NCI-H1417 (cell line): ENCODE measurements at places on chromosomes 3 and 15.

GRCh38 chr3:66518126-66518525 lies 17.3 kb upstream of the LRIG1 start:
- DNase-seq, result no peak

DNA sequence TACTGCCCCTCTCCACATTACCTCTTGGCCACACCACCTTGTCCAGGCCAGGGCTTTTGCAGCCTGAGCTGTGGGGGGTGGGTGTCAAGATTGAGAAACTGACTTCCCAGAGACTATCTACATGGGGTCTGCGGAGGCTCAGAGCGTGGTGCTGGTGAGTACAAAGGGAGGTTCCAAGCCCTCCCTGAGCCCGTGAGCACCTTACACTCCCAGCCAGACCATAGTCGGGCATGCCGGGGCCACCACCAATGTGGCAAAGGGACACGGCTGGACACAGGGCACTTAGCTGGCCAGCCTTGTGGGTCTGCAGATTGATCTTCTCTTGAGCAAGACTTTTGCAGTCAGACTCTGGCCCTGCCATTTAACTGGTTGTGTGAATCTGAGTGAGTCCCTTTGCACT lies 74.1 kb upstream of the GATA2 start:
- no peak for DNase-seq

- peak; percentile 32 for DNase-seq
These were observed 36.3 kb upstream of the GNB5 start for GRCh38 chr15:52227456-52227855.

- DNase-seq, result no peak
These were observed 232.4 kb downstream of the RBMS3 start for GRCh38 chr3:29513236-29513635.

DNA sequence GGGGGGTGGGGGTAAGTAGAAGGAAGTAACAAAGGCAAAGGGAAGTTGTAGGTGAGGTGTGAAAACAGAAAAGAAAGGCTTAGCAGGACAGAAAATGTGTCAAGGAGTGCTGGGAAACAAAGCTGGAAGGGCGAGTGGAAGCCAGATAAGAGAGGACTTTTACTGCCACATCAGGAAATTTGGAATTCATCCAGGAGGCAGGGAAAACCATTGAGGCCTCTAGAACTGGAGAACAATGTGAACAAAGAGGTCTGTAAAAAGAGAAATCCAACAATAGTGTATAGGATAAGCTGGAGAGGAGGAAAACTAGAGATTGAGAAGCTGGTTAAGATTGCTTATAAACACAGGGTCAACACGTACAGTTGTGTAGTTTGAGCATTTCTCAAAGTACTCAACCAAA lies 116.6 kb downstream of the NTRK3 start:
- DNase-seq, result no peak

DNA sequence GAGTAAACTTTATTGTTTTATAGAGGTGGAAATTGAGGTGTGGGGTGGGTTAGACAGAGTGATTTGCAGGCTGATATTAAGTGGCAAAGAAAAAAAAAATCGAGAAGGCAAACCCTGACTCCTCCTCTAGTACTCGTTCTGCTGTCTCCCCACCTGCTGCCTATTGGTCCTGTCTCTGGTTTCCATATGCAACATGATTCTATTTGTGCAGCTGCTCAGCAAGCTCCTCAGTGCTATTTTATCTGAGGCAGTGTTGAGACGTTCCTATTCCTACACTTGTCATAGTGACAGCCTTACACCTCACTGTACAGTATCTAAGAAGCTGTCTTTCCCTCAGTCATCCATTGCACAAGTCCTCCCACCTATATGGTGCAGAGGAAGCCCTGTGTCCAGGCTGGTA lies 45.1 kb downstream of the RSL24D1 start:
- peak; percentile 1 for DNase-seq

- DNase-seq, result no peak
These were observed 45.9 kb downstream of the TMEM45A start for GRCh38 chr3:100538339-100538706.

DNA sequence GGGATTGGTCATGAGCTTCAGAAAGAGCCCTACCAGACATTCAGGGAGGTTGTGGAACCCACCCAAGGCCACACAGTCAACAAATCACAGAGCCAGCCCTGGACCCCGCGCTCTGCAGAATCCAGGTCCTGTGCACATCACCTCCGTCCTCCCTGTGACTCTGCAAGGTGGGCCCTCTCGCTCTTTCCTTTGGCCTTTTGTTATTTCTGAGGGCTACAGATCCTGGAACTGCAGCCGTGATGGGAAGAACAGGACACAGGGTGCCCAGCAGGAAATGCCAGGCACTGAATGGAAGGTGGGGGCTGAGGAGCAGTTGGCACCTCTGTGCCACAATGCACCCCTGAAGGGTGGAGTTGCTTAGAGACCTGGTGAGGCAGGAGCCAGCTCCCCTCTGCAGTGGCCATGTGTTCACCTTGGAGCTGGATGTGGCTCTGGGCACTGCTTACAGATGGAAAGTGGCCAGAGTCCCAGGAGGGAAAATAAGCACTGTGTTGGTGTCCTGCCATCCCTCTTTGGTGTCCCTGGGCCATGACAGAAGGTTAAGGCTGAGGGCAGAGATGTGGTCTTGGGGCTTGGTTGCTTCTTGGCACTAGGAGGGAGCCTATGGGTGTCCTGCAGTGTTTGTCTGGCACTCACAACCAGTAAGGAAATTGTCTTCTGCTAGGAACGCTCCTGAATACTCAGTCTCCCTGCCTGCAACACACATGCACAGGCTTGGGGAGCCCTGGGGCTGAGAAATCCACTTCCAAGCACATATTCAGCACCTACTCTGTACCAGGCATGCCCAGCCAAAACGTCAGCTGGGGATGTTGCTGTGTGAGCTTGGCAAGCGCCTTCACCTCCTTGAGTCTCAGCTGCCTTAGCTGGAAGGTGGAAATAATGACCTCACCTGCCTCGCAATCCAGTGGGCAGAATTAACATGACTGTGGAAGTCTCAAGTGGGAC lies 98.0 kb upstream of the SLC6A6 start:
- no peak for DNase-seq

DNA sequence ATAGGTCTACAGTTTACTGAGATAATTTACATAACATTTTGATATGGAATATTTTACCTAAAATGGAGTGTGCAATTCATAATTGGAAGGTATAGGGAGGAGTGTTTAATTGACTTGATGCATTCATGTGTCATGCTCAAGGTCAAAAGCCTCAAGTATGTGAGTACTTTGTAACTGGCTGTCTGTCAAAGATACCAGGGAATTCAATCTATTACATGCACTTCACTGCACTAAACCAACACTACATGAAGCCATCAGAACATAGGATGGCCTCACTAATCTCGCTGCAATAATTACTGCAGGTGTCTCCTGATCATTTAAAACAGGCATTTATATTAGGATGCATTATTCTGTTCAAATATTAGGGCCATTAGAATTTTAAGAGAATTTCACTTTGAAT lies 367.2 kb downstream of the CNTN4 start:
- peak; percentile 11 for DNase-seq

DNA sequence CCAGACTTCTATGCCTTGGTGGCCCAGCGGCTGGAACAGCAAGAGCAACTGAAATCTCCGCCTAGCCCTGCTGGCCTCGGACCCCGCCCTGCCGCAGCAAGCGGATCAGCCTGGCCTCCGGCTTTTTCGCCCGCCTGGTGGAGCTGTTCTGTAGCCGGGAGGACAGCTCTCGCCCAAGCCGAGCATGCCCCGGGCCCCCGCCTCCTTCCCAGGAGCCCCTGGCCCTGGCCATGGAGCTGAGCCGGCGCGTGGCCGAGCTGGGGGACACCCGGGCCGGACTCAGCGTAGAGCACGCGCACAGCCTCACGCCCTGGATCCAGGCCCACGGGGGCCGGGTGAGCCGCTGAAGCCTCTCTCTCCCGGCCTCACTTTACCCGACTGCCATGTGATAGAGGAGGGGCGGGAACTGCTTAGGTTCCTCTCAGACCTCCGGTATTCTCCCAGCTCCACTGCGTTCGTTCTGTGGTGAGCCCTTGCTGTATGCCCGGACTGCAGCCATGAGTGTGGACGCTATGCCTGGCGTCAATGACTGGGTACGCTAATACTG lies 24.1 kb upstream of the MRPL3 start:
- no peak for DNase-seq

GRCh38 chr3:42705058-42705767 lies 2.6 kb upstream of the HHATL start:
- no peak for DNase-seq

GRCh38 chr15:29570121-29570947 lies 251.9 kb downstream of the TJP1 start:
- peak; percentile 78 for DNase-seq

DNA sequence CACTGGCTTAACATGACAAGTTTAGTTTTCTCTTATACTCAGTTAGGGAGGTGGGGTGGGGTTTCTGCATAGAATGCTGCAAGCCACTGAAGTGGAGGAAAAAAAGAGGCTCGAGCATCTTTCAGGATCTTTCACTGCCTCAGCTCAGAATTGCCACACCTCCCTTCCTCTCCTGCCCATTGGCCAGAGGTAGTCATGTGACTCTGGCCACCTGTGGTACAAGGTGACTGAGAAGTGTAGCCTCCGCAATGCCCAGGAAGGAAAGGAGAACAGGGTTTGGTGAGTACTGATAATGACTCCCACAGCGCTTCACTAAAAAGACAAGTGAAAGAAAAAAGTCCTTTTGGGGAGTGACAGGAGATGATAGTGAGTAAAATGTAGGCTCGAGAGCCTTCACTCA lies 124.3 kb upstream of the TRIM42 start:
- DNase-seq, result no peak

- DNase-seq, result no peak
These were observed 6.0 kb downstream of the ADCY5 start for GRCh38 chr3:123442908-123443307.

DNA sequence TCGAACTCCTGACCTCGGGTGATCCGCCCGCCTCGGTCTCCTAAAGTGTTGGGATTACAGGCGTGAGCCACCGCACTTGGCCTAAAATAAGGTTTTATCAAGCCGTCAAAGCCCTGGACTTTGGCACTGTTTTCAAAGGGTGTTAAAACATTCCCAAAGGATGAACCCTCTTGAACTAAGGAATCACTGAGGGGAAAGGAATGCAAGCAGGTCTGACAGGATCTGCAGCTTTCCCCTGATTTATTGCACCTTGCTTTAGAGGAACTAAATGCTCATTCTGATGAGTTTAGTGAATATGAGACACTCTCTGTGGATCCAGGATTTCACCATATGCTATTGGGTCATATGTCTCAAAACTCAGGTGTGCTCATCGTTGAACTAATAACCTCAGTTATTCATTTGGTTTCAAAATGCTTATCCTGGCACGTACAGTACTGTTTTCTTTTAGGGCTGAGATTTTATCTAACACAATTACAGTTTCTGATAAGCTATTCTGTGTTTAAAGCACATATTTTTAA lies 63.0 kb upstream of the TSC22D2 start:
- DNase-seq, result no peak

DNA sequence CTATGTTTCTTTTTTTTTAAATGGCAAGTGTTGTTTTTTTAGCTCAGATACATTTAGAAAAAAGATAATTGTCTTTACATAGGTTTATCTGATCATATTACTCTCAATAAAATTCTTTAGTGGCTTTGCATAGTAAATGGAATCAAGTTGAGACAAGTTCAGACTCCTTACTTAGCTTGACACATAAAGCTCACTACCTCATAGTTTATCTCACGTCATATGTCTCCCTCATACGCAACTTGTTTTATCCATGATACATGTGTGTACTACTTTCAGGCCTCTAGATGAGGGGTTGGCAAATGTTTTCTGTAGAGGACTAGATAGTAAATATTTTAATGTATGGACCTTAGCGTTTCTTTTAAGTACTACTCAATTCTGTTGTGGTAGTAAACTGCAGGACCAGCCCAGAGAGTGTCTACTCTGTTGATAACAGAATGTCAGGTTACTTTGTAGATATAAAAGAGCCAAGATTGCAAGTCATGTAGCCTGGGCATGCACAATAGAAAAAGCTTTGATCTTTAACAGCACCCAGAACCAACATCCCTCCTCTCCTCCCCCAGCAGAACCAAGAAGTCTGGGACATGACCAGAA lies 28.2 kb upstream of the MGA start:
- DNase-seq, result no peak

DNA sequence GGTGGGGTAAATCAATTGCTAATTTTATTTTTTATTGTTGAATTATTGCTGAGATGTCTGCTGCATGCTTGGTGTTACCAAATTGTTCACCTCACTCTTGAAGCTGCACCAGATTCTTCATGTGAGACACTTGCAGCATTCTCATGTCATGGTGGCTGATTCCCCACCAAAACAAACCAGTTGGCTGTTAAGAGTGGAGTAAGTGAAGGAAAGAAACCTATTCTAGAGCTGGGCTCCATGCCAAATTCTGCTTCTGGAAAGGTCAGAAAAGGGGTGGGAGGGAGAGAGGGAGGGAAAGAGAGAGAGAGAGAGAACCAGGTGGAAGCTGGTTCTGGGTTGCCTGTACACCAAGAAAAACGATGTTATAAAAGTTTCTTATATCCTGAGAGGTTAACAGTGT lies 317.5 kb upstream of the THRB start:
- DNase-seq, result no peak

DNA sequence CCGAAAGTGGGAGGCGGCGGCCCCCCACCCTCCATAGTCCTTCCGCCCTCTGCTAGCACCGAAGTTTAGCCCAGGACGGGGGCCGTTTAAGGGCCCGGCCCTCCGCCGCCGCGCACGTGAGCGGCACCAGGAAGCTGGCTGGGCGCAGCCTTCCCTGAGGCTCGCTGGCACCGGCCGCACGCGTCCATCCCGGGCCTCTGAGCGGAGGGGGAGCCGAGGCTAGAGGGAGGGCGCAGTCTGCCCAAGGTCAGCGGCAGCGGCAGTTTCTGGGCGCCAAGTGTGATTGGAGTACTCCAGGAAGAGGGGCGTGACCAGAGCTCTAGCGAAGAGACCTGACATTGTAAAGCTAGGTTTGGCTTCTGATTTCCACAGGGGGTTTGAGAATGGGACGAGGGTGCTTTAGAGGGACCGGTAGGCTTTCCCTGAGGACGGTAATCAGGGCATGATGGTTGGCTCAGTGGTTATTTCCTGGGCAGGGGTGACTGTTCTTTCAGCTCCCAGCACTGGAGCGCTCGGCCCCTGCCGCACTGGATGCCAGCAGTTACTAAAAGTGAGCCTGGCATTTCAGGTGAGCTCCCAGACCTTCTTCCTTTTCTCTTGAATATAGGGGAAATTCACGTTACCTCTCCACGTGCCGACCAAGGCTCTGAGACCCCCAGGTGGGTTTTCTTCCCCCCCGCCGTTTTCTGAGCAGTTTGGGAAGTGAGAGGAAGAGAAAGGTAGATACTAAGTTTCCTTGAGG lies 853 bp downstream of the TEX264 start:
- peak; percentile 44 for DNase-seq

- DNase-seq, result no peak
These were observed 642 bp downstream of the ZBTB11 start for GRCh38 chr3:101676216-101676764.

DNA sequence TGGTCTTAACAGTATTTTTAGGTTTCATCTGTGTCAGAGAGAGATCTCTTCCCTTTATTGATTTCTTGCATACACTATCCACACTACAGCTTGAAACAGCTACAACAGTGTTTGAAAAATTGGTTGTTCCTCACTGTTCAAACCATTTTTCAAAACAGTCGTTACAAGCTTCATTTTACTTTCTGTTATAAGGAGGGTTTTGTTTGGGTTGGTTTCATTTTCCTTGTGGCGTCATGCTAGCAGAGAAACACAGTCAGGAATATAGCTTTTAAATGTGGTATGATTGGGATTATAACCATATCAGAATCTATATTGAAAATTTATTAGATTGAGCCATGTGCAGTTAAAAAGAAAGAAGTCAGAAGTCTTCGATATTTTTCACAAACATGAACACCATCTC lies 400.6 kb downstream of the ZBTB20 start:
- DNase-seq, result no peak

GRCh38 chr3:191919491-191920026 lies 458.6 kb downstream of the PYDC2 start:
- DNase-seq, result no peak

GRCh38 chr3:51944451-51945021 lies 2.4 kb downstream of the PARP3 start:
- no peak for DNase-seq
